ENCODE measurements at places on chromosomes 13 and 19.

- peak; percentile 85 for DNase-seq
These were observed 8.1 kb downstream of the PIK3R2 start for GRCh38 chr19:18160971-18161635.

DNA sequence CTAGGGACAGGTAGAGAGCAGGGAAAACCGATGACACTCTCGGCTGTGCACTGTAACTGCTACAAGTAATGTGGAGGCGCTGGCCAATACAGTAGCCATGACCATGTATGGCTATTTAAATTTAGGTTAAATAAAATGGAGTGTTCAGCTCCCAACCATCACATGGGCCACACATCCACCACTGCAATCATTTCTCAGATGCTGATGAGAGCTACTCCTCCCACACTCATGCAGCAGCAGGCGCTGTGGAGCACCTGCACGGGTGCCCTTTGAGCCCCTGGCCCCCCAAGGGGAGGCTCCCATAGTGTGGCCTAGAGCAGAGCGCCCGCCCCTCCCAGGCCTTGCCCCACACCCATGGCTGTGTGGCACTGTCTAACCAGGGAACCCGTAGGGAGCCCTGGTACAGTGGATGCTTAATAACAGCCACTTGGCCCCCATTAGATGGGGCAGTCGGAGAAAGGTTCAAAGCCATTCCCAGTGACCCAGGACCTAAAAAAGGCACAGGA, 6.0 kb downstream of the ACP4 start:
- DNase-seq, result peak; percentile 47

- no peak for DNase-seq
These were observed 10.9 kb downstream of the B3GNT8 start for GRCh38 chr19:41416194-41416674.

- no peak for DNase-seq
These were observed 331.1 kb downstream of the ITGBL1 start for GRCh38 chr13:101783554-101783953.

DNA sequence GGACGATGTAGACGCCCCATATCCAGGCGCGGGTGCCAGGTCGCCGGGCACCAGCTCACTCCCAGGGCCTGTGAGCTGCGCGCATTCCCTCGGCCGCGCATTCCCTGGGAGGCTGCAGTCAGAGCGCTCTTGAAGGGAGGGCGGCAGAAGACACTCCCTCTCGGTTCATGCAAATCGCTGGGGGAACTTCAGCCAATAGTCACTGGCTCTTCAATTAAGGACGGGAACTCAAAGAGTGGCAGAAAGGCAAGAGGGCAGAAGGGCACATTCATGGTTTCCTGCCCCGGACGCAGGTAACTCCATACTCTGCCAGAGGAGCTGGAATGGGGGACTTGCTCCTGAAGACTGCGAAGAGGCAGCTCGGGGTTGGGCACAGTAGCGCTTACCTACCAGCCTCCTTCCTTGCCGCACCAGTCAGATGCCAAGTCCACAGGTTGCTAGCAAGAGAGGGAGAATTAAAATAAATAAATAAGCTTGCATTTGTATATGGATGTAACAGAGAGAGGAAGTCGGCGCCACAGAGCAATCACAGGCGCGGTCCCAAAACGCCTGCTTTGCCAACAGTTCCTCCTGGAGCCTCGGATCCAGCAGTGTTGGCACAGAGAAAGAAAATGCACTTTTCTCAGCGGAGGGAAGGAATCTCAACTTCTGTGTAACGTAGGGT, 459 bp downstream of the PCDH20 start:
- DNase-seq, result no peak

DNA sequence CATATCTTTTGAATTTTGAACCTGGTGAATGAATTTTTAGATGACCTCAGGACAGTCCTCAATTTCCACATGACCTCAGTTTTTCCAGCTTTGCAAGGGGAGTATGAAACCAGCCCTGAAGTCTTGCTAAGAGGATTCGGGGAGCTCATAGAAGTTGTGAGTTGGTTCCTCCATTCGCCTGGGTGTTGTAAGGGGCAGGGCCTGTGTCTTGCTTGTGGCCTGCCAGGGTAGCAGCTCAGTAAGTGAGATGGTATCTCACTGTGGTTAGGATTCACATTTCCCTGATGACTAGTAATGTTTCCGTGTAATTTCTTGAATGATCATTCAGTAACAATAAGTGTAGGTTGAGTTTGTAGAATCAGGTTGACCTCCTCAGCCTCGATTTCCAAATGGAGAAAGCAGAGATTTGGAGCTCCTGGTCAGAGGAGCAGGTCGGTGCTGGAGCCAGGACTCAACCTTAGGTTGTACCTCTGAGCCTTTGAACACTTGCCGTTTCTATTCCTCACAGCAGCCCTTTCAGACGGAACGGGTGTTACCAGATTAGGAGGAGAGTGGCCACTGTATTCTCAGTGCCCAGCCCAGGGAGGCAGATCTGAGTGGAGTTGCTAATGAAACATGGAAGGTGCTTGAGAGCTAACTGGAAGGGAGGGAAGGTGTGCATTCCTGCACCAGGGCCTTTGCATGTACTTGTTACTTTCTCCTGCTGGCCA, 14.6 kb downstream of the NACC1 start:
- DNase-seq, result no peak

GRCh38 chr13:28251466-28251865, 113.1 kb downstream of the PAN3 start:
- DNase-seq, result no peak

DNA sequence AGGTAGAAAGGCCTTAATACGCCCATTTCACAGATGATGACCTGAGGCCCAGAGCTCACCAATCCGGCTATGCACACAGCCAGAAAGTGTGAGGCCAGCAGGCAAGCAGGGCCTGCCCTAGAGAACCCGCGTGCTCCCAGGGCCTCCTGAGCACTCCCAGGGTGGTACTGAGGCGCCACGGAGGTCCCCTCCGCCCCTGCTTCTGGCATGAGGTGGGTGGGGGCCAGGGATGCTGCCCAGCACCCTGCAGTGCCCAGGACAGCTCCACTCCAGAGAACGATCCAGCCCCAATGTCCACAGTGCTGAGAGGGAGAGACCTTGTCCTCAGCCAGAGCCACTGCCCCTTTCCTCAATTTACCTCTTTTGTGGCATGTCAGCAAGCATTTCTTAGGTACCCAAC, 13.9 kb downstream of the SGTA start:
- DNase-seq, result no peak

GRCh38 chr19:34430738-34431625, 2.8 kb downstream of the UBA2 start:
- DNase-seq, result peak; percentile 88

DNA sequence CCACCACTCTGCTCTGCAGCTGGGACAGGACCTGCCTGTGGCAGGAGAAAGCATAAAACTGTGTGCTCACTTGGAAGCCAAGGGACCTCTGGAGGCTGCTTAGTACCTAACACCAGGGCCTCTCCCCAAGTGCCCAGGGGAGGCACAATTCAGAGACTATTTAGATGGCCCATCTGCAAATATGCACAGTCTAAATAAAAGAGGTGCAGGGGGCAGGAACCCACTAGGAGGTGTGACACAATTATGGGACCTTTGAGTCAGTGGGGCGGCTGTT, 32.6 kb upstream of the EPHX3 start:
- DNase-seq, result peak; percentile 28

DNA sequence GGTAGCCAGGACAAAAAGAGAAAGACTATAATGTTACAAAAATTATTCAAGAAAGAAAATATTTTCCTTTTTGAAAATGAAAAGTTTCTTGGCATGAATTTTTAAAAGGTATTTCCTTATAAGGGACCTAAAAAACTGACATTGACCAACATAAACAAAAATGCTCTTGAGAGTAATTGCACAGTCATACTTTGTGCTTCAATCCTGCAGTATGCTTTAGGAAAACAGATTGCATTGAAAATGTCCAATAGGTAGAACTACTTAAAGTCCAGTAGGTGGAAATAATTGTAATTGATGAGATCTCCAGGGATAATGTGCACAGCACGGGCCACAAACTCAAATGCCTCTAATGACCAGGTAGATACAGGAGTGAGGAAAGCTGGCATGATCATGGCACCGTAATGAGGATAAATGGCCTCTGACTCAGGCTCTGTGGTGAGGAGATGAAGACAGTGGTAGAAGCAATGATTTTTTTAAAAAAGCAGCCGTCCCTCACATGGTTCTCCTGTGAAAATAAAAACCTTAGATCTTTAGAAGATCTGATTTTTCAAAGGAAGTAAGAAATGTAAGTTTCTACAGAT, 278.0 kb downstream of the ITGBL1 start:
- no peak for DNase-seq

DNA sequence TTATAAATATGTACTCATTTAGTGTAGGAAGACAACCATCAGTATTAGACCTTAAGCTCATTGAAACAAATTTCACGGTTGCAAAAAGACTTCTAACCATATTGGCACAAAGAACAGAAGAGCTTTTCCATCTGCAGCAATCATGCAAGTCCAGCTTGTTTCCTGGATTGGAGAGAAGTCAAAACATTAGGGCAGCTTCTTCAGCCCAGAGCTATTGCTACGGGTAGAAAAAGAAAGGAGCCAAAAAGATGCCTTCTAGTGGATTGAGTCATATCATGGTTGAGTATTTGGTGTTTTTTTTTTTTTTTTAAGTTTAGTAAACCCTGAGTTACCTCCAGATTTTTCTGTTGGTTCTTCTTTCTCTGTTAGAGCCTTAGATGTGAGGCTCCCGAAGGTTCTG, 99.8 kb downstream of the WDFY2 start:
- no peak for DNase-seq

DNA sequence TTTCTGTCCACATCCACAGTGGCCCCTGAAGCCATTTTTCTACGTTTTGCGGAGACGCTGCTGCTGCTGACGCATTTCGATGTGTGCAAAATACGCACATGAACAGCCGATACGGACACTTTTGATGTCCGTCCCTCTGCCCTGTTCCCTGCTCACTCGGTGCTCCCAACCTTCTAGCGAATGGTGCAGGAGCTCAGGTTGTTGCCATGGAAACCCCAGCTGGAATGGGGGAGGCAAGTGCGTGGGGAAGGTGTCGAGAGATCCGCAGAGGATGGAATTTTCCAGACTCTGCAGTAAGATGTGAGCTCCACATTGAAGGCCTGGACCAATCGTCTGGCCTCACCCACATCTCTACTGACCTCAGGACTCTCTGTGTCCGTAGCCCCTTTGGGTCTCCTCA, 109.2 kb upstream of the USP29 start:
- DNase-seq, result no peak

DNA sequence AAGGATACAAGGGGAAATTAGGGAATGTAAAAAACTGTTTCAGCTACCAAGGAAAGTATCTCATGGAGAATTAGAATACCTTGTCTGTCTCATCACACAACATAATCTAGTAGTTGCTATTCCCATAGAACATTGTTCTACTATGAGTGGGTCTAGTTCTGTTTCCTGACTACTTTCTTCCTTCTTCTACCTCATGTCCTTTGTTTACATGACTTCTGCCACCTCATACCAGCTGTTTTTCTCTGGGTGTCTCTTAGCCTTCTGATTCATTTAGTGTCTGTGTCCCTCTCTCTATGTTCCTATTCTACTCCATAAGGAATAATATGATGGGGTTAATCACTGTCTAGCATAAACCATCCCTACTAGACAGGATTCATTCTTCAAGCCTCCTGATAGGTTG, 887.3 kb downstream of the DIAPH3 start:
- DNase-seq, result no peak

DNA sequence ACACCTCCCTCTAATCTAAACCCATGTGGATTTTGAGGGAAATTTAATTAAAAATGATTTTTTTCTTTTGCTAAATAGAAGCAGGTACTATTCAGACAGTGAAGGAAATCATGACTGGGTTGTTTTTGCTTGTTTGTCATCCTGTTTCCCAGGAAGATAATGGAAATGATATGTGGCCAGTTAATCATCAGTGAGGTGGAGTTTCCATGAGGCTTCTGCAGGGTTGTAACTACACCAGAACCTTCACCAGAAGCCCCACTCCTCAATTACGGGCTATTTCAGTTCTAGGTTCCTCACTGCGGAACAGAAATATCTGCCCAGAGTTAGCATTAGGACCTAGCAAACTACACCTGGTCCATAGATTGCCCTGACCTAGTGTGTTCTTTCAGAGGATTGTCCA, 394.0 kb downstream of the DLEU7 start:
- no peak for DNase-seq

DNA sequence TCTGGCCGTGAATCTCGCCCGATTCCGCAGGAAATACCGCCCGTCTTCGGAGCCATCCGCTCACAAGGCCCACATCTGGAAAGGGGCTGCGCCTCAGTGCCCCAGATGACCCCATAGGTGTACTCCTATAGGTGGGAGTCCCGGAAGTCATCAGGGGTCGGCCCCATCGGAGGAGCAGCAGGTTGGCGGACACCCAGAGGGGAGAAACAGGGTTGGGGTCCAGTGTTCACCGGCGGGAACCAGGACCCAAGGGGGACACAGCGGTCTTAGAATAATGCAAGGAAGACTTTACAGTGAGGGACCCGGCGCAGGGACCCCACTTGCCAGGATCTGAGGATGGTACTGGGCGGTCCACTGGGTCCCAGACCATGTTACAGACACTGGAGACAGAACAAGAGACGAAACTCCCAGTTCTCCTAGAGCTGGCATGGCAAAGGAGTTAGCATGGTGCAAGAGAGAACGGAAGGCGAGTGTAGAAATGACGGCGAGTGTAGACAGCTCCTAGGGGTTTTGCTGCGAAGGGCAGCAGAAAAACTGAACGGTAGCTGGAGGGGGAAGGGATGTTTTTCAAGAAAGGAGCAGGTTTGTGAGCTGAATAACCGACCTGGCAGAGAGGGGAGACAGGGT, 4.2 kb upstream of the RGL3 start:
- no peak for DNase-seq

DNA sequence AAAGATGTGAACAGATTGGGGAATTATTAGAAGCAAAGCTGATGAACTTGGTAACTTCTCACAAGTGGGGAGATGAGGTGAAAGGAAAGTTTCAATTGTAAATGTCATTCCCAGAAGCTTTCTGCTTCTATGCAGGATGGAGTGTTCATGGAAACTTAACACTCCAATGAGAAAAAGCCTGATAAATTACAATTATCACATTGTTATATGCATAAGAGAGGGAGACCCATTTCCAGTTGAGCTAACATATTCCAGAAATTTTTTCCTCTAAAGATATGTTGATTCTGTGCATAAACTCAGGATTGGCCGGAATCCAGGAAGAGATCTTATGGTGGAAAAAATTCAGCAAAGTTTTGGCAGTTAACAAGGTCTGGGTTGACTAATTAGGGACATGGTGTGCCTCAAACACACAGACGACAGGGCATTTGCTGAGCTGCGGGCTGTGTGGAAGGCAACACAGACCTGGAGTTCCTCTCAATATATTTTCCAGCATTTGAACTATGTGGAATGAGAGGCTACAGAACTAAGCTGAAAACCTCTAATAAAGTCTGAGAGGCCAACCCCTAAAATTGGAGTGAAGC, 64.9 kb upstream of the FGF14 start:
- no peak for DNase-seq

All from NAMALWA (cell line).